Left kidney (tissue), 8 donors: ENCODE measurements at places on chromosomes 11 and 22. TPM values are rescaled to one million over a fixed set of nuclear protein-coding genes. Genes with fewer than 3 reads are reported as not detected.

Gene SLC5A4
- polyA plus RNA-seq: 1.4 TPM

Gene MLC1
- polyA plus RNA-seq: 0.88 TPM

GRCh38 chr11:94588366-94588942 lies 21.3 kb downstream of the PIWIL4 start:
- peak; percentile 30 for DNase-seq

DNA sequence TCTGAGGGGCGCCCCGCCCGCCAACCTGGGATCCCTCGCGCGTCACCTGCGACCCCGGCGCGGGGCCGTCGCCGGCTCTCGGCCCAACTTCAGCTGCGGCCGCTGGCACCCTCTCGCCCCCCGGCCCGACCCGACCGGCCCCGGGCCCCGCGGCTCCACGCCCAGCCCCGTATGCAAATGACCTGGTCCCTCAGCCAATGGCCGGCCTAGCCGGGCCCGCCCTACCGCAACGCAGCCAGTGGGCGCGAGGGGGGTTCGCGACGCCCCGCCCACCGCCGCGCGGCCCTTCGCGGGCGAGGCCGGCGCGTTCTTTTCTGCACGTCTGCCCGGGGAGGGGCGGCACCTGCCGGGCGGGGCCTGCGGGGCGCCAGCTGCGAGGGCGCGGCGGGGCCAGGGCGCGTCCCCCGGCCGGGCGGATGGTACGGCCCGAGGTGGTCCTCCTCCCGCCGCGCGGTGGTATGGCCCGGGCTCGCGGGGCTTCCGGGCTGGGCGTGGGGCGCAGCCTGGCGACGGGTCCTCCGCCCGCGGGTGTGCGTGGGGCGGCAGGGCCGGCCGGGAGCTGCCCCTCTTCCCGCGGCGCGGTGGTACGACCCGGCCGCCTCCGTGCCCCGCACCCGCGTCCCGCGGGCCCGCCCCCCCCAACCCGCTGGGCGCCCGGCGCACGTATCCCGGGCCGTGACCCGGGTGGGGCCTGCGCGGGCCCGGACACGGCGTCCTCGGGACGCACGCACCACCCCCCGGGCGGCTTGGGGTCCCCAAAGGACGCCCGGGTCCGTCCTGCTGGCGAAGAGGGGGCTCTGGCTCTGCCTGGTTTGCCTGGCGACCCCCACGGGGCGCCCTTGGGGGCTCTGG lies 7.7 kb upstream of the PHRF1 start:
- peak; percentile 91 for DNase-seq

GRCh38 chr11:17508306-17508705 lies 31.7 kb upstream of the ABCC8 start:
- no peak for DNase-seq

GRCh38 chr11:17298302-17298701 lies 21.8 kb downstream of the NUCB2 start:
- no peak for DNase-seq

GRCh38 chr22:19548964-19549363 lies 24.8 kb upstream of the CLDN5 start:
- no peak for DNase-seq
